NCI-H2081 (cell line): ENCODE measurements at places on chromosomes 1 and 21.

- no peak for DNase-seq
Measured at GRCh38 chr1:24966121-24966723, 36.1 kb upstream of the RUNX3 start.

DNA sequence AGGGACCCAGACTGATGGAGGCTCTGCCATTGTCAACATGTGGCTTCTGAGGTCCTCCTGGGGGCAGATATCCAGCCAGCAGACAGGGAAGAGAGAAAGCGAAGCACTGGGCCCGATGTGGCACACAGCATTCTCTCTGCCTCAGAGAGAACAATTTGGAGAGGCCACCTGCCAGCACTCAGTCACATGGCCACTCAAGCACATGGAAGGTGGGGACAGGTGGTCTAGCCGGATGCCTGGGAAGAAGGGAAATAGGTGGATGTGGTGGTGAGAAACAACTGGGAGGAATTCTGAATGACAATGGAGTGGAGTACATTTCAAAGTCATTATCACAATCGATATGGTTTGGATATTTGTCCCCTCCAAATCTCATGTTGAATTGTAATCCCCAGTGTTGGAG, 109.0 kb downstream of the UBE2U start:
- DNase-seq, result no peak

GRCh38 chr1:100736324-100736723, 16.8 kb downstream of the VCAM1 start:
- DNase-seq, result no peak

DNA sequence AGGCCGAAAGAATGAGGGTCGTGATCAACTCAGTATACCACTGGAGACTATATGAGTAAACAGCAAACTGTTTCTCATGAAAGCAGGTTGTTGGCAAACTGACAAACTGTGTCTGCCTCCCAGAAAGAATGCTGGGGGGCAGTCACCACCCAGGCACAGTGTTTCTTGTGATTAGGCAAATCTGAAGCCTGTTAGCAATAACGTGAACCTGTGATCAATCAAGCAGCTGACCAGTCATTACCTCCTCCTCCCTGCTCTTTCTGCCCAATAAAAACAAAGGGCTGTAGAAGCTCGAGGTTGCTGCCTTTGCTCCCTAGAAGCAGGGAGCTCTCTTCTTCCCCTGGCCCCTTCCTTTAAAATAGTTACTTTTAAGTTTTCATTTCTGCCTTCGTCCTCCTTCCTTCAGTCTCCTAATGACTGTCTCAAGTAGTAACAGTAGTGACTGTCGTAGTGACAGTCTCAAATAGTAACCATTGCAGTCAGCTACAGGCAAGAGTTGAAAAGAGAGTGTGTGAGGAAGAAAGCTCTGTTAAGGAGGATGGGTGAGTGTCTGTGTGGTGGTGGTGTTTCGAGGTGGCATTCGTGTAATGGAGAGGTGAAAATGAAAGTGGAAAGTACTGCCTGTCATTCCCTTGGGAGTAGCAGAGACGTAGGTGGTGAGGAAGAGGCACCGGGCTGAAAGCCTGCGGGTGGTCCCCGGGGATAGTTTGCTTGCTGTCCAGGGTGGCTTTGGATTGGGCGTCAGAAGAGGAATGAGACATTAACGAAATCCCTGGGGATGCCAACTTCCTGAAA, 14.5 kb downstream of the HHAT start:
- peak; percentile 33 for DNase-seq

DNA sequence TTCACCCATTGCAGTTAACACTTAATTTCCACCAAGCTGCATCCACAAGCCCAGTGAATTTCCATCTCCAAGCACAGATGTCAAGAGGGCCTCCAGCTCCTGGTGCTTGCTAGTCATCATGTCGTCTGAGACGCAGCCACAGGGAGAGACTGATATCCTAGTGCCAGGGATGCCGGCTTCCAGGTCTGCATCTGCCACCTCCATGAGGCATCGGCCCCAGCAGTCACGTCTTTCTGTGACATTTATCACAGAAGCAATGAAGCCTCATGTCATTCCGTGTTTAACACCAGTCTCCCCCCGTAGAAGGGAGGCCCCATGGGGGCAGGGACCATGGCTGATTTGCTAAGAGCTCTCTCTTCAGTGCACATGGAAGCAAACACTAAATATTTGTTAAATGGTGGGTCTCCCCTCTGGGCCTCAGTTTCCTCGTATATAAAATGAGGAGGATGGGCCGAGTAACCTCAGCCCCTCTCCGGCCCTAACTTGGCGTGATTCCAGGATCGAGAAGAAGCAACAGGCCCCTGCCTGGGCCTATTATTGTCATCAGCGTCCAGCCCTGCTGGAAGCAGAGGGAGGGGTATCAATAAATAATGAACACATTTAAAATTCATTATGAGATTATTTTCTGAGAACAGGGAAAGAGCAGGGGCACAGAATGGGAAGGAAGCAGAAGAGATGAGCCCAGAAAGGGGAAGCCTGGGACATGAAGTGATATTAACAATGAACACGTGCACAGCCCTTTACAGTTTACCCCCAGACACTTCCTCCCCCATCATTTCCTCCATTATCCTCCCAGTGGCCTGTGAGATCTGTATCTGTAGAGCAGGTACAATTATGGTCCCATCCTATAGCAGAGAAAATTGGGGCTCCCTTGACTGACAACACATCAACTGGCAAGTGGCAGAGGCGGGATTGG, 837 bp upstream of the C1QB start:
- no peak for DNase-seq

GRCh38 chr1:211172657-211173056, 38.7 kb upstream of the KCNH1 start:
- DNase-seq, result no peak

- DNase-seq, result no peak
Measured at GRCh38 chr1:169565335-169566271, 20.7 kb downstream of the F5 start.

DNA sequence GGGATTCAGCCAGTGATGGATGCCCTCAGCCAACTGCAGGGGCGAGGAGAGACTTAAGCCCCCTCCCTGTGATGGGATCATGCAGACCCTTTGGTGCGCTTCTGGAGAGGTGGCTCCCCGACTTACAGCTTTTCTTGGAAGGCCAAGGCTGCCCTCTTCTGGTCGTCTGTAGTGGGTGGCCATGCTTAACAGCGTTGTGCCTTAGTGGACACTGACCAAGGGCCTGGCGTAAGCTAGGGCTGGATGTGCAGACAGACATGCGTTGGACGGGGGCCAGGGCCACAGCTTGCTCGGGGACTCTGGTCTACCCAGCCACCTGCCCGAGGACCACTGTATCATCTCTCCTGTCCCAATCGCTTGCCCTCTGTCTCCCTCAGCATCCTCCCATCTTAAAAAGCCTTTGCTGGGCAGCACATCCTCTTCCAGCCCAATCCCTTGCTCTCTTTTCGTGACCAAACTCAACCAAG, 5.5 kb downstream of the AZIN2 start:
- peak; percentile 74 for DNase-seq

GRCh38 chr1:248825573-248825908, 174 bp downstream of the SH3BP5L start:
- no peak for DNase-seq

- peak; percentile 83 for DNase-seq
Measured at GRCh38 chr1:39955547-39956539, 898 bp downstream of the MFSD2A start.
